Fibroblast of the aortic adventitia (primary cell): ENCODE measurements at places on chromosomes 3 and 15. TPM values are rescaled to one million over a fixed set of nuclear protein-coding genes. Genes with fewer than 3 reads are reported as not detected.

DNA sequence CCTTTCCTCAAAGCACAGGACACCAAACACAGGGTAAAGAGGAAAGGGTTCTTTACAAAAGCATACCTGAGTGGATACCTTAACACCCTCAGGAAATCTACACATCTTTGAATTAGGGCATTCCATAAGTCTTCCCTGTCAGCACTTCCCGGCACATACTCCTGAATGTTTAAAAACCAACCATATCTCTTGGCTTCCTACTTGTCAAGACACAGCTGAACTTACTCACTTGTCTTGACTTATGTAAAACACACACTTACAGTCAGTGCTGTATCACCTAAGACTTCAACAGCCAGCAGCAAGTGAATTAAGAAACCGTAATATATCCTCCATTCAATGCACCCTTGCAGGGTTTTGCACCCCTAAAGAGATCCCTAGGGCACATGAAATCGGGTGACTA is 17.5 kb downstream of the IL1RAP start:
- DNase-seq, result peak; percentile 30

GRCh38 chr3:12507591-12508281 is 23.5 kb downstream of the TSEN2 start:
- peak; percentile 66 for DNase-seq

DNA sequence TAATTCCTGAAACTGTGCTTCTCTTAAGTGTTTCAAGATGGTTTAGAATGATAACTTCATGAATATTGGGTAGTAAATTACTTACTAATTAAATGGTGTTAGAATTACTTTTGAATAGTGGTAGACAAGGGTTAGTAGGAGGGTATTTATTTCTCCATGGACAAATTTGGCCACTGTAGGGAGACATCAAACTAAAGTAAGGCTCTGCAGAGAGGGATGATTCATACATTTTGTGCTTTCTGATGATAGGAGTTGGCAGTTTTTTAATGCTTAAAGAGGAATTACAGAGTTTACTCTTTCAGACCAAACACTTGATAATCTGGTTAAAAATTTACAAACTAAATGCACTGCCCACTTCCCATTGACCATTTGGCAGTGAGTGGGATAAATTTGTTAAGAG is 127.6 kb downstream of the NAALADL2 start:
- peak; percentile 63 for DNase-seq

GRCh38 chr15:74042603-74043424 is 39.5 kb downstream of the GOLGA6A start:
- DNase-seq, result no peak

- peak; percentile 88 for DNase-seq
Observed at GRCh38 chr3:47009225-47010110, 30.0 kb downstream of the NBEAL2 start.

DNA sequence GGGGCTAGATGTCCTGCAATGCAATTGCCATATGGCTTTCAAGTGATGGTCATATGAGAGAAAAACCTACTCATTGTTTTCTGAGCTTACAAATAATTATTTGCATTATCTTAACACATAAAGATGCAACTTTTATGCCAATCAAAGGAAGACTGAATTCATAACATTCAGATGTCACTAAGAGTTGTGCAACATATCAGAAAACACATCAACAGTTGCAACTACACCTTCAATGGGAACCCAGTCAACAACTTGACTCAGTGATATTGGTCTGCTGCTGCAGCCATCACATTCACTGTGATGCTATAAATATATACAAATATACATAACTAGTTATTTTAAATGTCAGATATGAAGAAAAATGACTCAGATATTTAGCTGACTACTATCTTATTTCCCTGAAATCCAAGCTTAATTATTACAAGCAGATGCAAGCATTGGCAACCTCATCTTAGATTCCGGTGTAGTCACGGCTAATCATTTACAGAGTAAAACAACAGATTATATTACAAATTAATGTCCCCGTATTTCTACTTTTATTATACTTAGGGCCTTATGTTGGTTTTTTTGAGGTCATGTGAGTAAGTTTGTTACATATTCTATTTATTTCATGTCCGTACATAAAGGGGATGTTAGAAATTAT is 23.7 kb downstream of the CNTN3 start:
- no peak for DNase-seq

DNA sequence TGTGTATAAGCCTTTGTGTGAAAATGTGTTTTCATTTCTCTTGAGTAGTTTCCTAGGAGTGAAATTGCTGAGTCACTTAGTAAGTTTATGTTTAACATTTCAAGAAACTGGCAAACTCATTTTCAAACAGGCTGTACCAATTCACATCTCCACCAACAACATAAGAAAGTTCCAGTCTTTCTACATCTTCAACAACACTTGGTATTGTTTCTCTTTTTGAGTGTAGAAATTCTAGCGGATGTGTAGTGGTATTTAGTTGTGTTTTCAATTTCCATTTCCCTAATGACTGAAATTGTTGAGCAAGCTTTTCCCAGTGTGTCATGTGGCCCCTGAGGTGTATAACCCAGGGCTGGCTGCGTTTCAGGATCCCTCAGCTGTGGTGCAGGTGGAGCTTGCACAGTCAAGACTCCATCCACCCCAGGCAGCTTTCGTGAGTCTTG is 258.5 kb downstream of the PDCD6IP start:
- peak; percentile 47 for DNase-seq

GRCh38 chr3:143119009-143119914 is at the start of gene CHST2:
CHST2 (plus strand) TSS chr3:143119771; CDS start chr3:143120817, 1,046 bp downstream.
- peak; percentile 69 for DNase-seq

GRCh38 chr3:139307601-139308555 is 35.9 kb upstream of the MRPS22 start:
- no peak for DNase-seq

KCNH8 gene
- total RNA-seq, result not detected in 2 replicates

ISLR2 gene
- total RNA-seq, result 0.36 and 0.90 TPM in 2 replicates

PPCDC gene
- total RNA-seq, result 2.5 and 11.8 TPM in 2 replicates

ABTB1 gene
- 8.2 and 19.5 TPM in 2 replicates for total RNA-seq

ACSBG1 gene
- under 0.01 TPM in 1 of 2 replicates, not detected in the other for total RNA-seq

SEMA6D gene
- total RNA-seq, result 3.9 and 17.7 TPM in 2 replicates
